ENCODE measurements at places on chromosomes 4 and X.

DNA sequence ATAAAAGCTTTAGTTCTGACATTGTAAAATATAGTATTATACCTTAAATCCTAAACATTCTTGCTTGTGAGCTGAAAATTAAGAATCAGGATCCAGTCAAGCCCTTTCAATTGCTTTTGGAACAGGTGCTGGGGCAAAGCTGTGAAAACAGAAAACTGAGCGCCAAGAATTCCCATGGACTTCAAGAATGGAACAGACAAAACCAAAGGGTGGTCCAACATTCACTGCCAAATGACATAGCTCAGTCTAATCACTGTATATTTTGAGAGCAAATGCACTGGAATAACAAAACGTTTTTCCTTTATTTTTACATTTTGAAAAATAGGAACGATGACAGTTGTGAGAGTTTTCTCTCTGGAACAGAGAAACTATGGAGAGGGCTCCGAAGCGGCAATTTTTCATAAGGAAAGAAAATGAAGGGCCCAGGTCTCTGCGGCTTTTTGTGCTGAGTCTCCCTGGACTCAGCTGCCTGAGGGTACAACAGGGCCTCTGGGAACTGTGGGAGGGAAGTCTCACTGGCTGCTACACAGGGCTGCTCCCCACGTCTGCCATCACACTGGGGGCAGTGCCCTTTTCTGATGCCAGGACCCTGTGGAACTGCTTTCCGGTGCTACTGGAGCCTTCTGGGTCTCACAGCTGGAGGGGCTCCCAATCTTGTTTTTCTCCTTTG, 56.0 kb upstream of the BMPR1B start:
- no peak for DNase-seq

DNA sequence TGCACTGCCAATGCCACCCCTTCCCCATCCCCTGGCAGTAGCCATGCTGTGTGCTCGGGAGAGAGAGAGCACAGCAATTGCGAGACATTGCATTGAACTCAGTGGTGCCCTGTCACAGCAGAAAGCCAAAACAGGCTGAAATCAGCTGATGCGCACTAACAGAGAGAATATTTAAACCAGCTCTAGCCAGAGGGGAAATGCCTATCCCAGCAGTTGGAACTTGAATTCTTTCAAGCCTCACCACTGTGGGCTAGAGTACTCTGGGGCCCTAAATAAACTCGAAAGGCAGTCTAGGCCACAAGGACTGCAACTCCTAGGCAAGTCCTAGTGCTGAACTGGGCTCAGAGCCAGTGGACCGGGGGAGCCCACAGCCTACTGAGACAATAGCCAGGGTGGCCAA, 17.7 kb upstream of the RP2 start:
- DNase-seq, result no peak

GRCh38 chrX:154350429-154351182, 23.8 kb downstream of the FLNA start:
- DNase-seq, result no peak

- DNase-seq, result no peak
Observed at GRCh38 chr4:159829184-159829583, 726.3 kb downstream of the RAPGEF2 start.

DNA sequence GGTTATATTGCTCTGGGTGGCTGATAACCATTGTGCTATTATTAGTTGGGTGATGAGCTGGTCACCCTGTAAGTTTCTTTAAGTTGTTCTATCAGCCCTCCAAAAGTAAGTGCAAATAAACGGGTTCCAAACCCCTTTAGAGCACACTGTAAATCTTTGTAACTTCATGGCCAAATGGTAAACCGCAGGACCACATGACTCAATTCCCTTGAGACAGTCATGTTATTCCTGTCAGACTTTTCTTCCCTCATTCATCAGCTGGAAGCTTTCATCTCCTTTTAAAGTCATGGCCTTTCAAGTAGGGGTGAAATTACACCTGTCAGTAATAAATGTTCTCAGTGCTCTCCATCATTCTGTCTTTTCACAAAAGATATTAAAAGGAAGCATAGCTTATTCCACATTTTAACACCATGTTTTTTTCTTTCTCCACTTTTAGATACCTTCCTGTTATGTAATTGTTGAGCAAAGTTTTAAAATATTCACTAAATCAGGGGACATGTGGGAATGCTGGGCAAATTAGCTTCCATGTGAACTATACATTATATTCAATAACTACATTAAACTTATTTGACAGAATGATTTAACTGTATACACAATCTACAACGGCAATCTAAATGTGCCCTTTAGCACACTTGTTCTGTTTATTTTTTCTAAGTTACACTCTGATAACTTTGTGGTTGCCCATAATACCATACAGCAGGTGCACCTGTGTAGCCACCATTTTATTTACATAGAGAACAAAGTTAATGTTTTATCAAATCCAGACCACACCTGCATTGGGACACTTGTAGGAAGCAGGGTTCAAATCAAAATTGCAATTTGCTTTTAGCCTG, 275.5 kb downstream of the CFAP299 start:
- no peak for DNase-seq

- DNase-seq, result no peak
Observed at GRCh38 chr4:16029262-16029661, 54.6 kb downstream of the PROM1 start.

DNA sequence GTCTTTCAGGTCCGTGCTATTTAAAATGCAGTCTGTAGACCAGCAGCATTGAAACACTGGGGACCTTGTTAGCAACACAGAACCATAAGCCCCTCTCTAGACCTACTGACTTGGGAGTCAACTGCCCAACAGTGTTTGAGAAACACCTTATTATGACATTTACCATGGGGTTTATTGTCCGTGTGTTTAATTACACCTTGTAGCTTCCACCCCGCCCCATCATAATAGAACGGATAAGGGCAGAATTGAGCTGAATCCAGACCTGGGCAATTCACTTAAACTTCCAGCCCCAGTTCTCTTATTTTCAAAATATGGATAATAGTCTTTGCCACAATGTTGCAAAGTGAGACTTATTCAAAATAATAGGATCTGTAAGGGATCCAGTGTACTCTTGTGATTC, 30.6 kb upstream of the CLNK start:
- DNase-seq, result no peak

GRCh38 chrX:101195442-101196173, 24.0 kb upstream of the DRP2 start:
- no peak for DNase-seq

DNA sequence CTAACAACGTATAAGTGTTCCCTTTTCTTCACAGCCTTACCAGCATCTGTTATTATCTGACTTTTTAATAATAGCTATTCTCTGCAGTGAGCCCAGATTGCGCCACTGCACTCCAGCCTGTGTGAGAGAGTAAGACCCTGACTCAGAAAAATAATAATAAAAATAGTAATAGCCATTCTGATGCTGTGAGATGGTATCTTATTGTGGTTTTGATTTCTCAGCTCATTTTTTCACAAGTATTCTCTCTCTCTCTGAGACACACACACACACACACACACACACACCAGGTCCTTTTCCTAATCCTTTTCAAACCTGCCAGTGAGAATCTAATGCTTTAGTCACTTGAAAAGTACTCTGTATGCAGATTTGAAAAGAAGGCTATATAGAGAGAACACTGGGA, 89.8 kb downstream of the CHIC2 start:
- DNase-seq, result no peak

GRCh38 chr4:106414366-106414765, 45.8 kb upstream of the GIMD1 start:
- no peak for DNase-seq

- DNase-seq, result no peak
Observed at GRCh38 chr4:154714339-154715040, 29.3 kb upstream of the LRAT start.

GRCh38 chr4:40405193-40405592, 70.1 kb downstream of the CHRNA9 start:
- no peak for DNase-seq

GRCh38 chrX:75547783-75548182, 24.9 kb upstream of the ZDHHC15 start:
- DNase-seq, result peak; percentile 8

DNA sequence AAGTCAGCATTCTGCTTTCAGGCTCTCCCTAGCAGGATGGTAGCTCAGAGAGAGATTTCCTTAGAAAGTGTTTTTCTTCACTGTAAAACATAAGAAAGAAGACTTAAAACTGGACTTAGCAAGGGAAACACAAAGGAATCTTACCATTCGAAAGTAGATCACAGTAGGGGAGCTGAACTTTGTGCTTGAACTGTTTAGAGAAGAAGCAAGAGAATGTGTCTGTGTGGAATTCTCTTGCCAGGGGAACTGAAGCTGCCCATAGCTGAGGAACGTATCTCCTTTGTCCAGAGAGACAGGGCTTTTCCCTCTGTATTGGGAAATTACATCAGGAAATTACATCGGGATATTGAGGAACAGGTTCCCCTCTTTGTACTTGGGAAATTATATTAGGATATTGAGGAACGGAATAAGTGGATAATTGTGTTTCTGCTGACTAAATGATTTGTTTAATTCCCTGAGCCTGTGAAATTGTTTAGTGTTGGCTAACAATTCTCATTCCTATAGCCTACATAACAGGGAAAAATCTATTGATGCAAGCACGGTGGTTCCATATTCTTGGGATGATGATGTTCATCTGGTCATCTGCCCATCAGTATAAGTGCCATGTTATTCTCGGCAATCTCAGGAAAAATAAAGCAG, 21.2 kb downstream of the SRD5A3 start:
- DNase-seq, result no peak

- DNase-seq, result no peak
Observed at GRCh38 chr4:126678618-126679017, 954.1 kb upstream of the INTU start.

- DNase-seq, result no peak
Observed at GRCh38 chr4:25938787-25939186, 24.8 kb downstream of the SMIM20 start.

- DNase-seq, result no peak
Observed at GRCh38 chr4:60897415-60897814, 302.7 kb upstream of the ADGRL3 start.
